Astrocyte (in vitro differentiated cells and primary cell): ENCODE measurements at places on chromosomes 2 and 18. TPM values are rescaled to one million over a fixed set of nuclear protein-coding genes. Genes with fewer than 3 reads are reported as not detected.

TXNDC2 gene
- total RNA-seq: 0.07 TPM in 1 of 2 replicates, not detected in the other

GRCh38 chr2:139613264-139613663 lies 833.1 kb upstream of the NXPH2 start:
- no peak overlapping the region for H3K4me3 ChIP-seq
- H3K27me3 ChIP-seq: no peaks in the 10 kb centered on the region
- H3K36me3 ChIP-seq: no peaks in the 10 kb centered on the region
- H3K27ac ChIP-seq: no peak overlapping the region
- no peaks in the 10 kb centered on the region for H3K4me1 ChIP-seq

GRCh38 chr18:11165952-11166351 lies 16.6 kb upstream of the PIEZO2 start:
- no peak overlapping the region for H3K4me3 ChIP-seq
- no peak overlapping the region for H3K27ac ChIP-seq
- no peaks in the 10 kb centered on the region for H3K36me3 ChIP-seq
- H3K27me3 ChIP-seq: no peaks in the 10 kb centered on the region
- no peak for DNase-seq
- no peaks in the 10 kb centered on the region for H3K4me1 ChIP-seq

GRCh38 chr18:9950289-9951016 lies 36.6 kb downstream of the VAPA start:
- H3K4me3 ChIP-seq: no peak overlapping the region
- H3K27me3 ChIP-seq: no peaks in the 10 kb centered on the region
- no peak overlapping the region for H3K27ac ChIP-seq
- DNase-seq: peak; percentile 73
- no peaks in the 10 kb centered on the region for H3K4me1 ChIP-seq

DNA sequence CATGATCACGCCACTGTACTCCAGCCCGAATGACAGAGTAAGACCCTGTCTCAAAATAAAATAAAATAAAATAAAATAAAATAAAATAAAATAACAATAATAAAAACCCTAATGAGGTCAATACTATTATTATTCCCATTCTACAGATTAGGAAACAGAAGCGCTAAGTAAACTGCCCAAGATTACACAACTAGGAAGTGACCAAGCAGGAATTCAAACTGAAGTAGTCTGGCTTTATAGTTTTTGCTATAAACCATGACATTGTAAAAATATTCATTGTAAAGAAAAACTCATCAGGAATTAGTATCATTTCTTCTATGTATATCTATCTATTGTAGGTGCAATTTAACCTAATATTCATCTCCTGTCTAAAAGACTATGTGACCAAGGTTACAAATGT lies 1.2 kb downstream of the PLEKHM3 start:
- DNase-seq: no peak
- peaks cover 5% of the 10 kb centered on the region for H3K4me1 ChIP-seq
- no peaks in the 10 kb centered on the region for H3K27me3 ChIP-seq
- no peak overlapping the region for H3K27ac ChIP-seq
- H3K36me3 ChIP-seq: no peaks in the 10 kb centered on the region

DNA sequence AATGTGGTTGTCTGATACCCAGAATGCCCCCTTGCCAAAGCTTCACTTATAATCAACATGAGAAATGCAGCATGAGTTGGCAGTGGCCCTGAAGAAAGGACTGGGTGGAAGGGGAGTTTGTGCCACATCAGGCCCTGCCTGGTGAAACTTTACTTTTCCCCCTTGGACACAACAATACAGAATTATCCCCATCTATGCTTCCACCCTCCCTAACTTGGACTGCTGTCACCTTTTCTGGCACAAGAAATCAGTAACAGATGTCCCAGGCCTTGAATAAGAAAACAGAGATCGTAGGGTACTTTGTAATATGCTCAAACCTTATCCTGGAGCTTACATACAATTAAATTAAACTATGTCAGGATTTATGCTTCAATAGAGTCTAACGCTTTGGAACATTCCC lies 128.9 kb upstream of the SATB2 start:
- no peak overlapping the region for H3K4me3 ChIP-seq
- H3K36me3 ChIP-seq: no peaks in the 10 kb centered on the region
- no peaks in the 10 kb centered on the region for H3K27me3 ChIP-seq
- DNase-seq: no peak
- H3K27ac ChIP-seq: no peak overlapping the region
